Activated CD4-positive, alpha-beta T cell treated with anti-CD3 and anti-CD28 coated beads, Interleukin-2, amount 10 ng/mL, durations not matched to agents 7 days and 5 days (primary cell): ENCODE measurements at places on chromosomes 2 and 18. TPM values are rescaled to one million over a fixed set of nuclear protein-coding genes. Genes with fewer than 3 reads are reported as not detected.
A peak's percentile ranks its signal among the peaks of the same experiment; 100 is the strongest.

GRCh38 chr2:152434395-152435182 is 99.6 kb downstream of the FMNL2 start:
- no peak for DNase-seq

DNA sequence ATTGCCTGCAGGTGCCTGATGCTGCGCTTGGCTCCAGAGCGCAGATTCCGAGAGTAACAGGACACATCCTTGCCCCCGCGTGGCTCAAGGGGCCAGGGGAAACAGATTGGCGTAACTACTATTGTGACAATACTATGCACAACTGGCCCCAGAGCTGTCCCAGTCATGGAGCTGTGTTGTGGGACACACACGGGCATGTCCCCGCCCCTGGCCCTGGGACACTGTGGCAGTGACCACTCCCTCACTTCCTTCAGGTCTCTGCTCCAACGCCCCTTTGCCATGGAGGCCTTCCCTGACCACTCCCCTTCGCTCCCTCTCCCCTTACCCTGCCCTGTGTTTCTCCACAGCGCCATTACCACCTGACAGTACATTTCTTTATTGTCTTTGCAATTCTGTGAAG is 132.1 kb downstream of the SMAD2 start:
- no peak for DNase-seq

DNA sequence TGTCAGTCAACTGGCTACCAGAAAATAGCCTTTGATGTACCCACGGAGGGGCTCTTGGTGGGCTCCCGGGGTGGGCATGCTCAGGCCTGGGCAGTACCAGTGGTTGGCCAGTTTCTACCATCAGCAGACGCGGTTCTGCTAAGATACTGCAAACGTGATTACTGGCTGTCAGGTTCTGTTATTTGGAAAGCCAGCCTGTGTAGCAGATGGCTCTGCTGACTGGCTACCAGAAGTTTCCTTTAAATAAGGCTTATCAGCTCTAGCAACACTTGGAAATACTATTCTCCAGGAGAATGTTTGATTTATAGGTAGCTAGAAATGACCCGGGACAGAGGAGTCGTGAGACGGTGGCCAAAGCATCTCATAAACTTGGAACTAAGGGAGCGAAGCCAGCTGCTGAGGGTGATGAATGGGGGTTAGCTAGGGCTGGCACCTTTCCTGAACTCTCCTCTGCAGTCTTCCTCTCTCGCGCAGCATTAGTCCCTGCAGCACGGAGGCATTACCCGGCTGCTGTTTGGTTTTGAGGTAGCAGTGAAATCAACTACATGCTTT is 171.9 kb downstream of the AGAP1 start:
- no peak for DNase-seq

DNA sequence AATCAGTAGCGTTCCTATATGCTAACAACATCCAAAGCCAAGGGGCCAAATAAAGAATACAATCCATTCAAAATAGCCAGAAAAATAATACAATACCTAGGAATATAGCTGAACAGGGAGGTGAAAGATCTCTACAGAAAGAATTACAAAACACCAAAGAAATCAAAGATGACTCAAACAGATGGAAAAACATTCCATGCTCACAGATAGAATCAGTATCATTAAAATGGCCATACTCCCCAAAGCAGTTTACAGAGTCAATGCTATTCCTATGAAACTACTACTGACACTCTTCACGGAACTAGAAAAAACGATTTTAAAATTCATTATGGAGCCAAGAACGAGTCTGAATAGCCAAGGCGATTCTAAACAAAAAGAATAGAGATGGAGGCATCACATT is 57.4 kb downstream of the CCBE1 start:
- no peak for DNase-seq

DNA sequence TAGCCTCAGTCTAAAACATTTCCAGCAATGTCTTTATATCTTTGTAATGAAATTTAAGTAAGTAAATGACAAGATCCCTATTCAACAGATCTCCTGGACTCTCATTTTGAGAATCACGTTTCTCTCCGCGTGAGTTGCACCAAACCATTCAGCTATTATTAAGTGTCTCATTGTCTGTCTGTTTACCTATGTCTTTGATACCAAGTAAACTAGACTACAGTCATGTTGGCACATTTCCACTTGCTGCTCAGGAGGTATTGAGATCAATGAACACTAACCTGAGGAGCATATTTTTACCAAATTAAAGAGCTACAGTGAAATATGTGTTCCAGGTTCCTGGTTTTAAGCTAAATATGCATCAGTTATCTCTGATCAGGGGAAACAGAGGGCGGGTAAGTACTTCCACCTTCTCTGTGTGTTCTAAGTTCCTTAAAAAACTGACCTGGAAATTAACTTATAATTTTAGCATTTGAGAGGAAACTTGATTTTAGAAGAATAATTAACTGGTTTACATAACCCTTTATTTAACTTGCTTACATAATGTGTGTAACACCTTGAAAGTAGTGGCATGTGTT is 125.8 kb downstream of the OSBPL6 start:
- no peak for DNase-seq

DNA sequence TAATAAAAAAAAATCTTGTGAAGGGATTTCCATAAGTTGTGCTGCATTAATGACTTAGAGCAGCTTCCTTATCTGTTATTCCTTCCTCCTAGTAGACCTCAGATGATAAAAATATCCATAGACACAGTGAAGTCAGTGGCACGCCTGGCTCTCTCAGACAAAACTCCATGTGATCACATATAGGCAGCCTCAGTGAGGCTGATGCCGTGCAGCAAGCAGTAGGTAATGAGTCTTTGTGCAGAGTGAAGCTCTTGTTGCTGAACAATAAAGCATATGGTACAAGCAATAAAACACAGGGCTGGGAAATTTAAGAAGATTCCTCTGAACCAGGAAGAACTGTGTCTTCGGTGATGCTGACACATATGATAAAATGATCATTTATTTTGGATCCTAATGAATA is 102.7 kb downstream of the CSRNP3 start:
- no peak for DNase-seq

DNA sequence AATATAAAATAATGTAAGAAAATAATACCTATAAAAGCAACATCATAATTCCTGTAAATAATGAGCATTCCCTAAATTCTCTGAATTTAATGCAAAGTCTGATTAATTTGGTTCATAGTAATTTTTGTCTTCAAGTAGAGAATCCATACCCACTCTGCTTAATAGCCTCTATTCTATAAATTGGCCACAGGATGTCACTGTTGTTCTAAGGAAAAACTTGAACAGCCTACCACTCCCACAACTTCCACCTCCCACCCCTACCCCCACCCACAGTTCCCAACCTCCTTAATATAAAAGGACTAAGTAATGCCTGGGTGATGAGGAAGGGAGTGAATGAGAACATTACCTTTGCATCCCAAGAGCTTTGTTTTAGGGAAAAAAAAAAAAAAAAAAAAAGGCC is 27.2 kb upstream of the BBS5 start:
- DNase-seq: no peak

GRCh38 chr2:234491897-234492296 is 5.0 kb downstream of the ARL4C start:
- DNase-seq: peak; percentile 56

GRCh38 chr2:48851161-48851560 is 95.6 kb upstream of the LHCGR start:
- no peak for DNase-seq

DNA sequence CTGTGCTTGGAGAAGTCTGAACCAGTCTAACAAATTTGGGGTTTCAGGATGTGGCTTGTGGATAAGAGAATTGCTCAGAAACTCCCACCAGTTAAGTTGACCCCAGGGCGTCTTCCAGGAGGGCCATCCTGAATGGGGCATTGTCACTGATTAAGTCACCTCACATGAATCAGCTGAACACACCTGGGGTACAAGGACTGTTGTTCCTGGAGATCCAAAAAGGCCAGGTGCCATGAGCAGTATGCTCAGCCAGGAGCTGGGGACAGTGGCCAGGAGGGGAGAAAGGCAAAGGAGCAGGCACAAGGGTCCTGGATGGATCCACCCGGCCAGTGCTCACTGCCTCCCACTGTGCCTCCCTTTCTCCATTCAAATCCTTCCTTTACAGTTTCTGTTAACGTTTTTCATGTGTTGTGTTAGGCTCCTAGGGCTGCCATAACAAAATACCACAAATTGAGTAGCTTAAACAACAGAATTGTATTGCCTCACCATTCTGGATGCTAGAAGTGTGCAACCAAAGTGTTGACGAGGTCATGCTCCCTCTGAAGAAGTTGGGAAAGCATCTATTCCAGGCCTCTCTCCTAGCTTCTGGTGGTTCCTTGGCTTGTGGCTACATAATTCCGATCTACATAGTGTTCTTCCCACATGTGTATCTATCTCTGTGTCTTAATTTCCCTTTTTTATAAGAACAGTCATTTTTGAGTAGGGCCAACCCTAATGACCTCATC is 33.4 kb downstream of the TRABD2A start:
- DNase-seq: no peak

- no peak for DNase-seq
Measured at GRCh38 chr2:42823744-42824453, 31.5 kb upstream of the HAAO start.

DNA sequence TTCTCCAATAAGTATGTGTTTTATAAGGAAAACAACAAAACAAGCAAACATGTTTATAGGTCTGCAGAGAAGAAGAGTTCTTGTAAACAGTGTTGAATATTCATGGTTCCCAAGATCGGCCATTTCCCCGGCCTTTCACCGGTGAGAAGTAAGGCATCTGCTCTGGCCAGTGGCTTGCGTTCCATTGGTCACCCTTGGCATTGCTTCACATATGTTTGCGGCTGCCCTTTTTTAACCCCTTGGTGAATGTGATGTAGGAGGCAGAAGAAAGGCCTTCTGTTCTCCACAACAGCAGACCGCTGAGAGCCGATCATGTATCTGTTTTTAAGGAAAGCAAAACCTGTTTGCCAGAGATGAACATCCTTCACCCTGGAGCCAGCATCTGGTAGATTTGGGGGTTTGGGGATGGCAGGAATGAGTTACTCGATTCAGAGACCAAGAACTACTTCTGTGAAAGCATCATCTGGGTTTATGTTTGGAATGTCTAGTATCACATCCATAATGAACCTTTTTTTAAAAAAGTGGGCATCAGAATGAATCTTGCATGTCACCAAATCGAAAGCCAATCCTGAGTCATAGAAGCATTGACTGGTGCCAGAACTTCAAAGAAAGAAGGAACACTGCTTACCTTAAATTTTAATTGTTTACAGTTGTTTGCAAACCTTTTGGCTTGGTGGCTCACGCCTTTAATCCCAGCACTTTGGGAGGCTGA is 112.3 kb downstream of the AGAP1 start:
- DNase-seq: no peak

DNA sequence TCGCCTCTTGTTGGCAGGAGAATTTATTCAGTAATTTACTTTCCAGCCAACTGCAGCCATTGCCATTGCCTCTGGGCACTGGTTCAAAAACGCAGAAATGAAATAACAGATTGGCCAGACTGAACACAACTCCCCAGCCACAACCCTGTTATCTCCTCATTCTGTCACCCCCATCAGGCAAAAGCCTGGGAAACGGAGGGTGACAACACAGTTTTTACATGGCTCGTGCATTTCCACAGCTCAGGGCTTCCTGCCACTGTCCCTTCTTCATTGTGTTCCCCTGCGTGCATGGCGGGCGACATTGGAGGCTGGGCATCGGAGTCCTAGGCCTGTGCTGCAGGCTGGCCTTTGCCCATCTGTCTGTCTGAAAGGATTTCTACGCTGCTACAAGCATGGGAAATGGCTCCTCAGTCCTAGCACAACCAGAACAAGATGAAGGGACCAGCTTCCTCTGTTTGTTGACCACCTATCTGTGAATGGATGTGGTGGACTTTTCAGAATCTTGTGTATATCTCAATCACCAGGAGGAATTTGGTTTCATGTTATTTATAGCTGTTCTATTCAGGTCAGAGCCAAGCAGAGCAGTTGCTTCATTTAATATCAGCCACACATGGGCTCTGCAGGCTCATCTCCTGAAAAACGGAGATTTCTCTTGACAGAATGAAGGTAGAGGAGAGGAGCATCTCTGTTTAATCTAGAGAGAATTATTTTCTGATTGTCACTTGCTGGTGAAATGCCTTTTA is 107.0 kb downstream of the MGAT5 start:
- DNase-seq: no peak

DNA sequence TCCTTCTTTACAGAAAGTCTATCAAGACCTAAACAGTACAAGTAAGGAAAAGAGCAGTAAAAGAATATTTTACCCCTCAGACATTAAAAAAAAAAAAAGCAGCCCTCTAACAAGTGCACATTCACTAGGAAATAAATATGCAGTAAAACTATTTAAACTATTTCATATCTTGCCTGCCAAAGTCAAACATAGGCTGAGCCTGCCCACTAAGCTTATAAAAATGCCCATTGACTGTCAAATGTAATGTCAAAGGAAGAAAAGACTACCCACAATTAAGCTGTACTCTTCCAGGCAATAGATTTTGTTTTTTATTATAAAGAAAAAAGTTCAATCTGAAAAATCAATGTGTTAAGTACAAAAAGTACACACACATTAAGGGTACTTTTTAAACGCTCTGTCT is 11.8 kb downstream of the ALS2 start:
- DNase-seq: no peak

DNA sequence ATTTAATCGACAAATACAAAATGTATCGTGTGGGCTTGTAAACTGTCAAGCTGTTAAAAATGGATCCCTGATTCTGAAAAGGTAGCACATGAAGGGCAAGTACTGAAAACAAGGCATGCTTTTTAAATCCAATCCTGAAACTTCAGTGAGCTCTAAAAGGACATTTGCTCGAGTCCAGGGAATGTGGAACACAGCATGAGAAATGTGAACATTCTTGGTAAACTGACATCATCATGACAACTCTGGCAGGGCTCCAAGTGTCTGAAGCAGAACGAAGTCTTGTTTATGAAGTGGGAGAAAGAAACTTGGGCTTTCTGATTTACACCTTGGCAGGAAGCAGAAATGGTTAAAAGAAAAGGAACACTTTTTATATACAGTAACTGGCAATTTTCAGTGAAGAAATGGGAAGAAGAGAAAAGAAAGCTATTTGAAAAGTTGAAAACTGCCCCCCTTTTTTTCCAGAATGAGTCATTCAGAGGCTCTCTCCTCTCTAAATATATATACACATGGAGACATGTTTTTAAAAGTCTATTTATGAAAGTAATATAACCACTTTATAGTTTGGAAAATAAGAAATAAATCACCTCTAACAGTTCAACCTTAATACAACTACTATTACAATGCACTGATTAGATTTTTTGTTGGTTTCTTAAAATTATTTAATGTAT is 120.8 kb downstream of the GAREM1 start:
- no peak for DNase-seq

DNA sequence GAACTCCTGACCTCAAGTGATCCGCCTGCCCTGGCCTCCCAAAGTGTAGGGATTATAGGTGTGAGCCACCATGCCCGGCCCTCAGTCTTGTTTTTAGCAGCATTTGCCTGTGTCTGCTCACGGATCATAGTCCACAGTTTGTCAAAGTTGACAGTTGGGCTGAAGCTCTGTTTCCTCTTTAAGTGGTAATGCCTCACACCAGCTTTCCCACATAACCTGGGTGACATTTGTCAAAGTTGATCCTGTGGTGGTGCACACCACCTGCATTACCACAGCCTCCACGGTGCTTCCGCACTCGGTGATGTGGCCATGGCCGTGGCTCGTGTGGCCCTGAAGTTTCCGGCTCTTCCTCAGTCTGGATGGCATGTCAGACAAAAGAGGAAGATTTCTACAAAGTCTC is 27.1 kb downstream of the RAB31 start:
- peak; percentile 18 for DNase-seq

BUB1 gene
- total RNA-seq: 141 TPM

NRP2 gene
- total RNA-seq: 7.1 TPM

METTL21A gene
- total RNA-seq: 18.8 TPM

TXNDC2 gene
- not detected for total RNA-seq

NOL4 gene
- not detected for total RNA-seq

CPLX4 gene
- total RNA-seq: not detected

INPP5D gene
- 138 TPM for total RNA-seq

LOXHD1 gene
- total RNA-seq: 0.25 TPM

BABAM2 gene
- 49.7 TPM for total RNA-seq
